Pericardium fibroblast (primary cell): ENCODE measurements at places on chromosomes 2 and 18. TPM values are rescaled to one million over a fixed set of nuclear protein-coding genes. Genes with fewer than 3 reads are reported as not detected.

CFAP210 gene
- total RNA-seq: not detected in 2 replicates

ZBTB7C gene
- 0.82 and 0.85 TPM in 2 replicates for total RNA-seq

TMEM200C gene
- 1.2 TPM in 1 of 2 replicates, not detected in the other for total RNA-seq

UGT1A8 gene
- not detected in 2 replicates for total RNA-seq

POTEJ gene
- total RNA-seq: not detected in 2 replicates

MAL gene
- not detected in 2 replicates for total RNA-seq
